Fibroblast of the aortic adventitia (primary cell): ENCODE measurements at places on chromosomes 6 and 20. TPM values are rescaled to one million over a fixed set of nuclear protein-coding genes. Genes with fewer than 3 reads are reported as not detected.

Gene GPR63
- under 0.01 and 0.27 TPM in 2 replicates for total RNA-seq

Gene VGLL2
- total RNA-seq, result not detected in 2 replicates

Gene EDN1
- total RNA-seq, result 2.3 and 7.4 TPM in 2 replicates

Gene SAMD3
- total RNA-seq, result 9.1 and 33.9 TPM in 2 replicates

Gene LY6G6C
- total RNA-seq, result not detected in 2 replicates

Gene CDSN
- not detected in 2 replicates for total RNA-seq

Gene FOXC1
- 4.4 and 15.7 TPM in 2 replicates for total RNA-seq

Gene NT5E
- total RNA-seq, result 67.2 and 418 TPM in 2 replicates

Gene ADGB
- not detected in 2 replicates for total RNA-seq

Gene GPR6
- not detected in 2 replicates for total RNA-seq

Gene BFSP1
- total RNA-seq, result 1.3 and 3.5 TPM in 2 replicates

Gene KIF13A
- total RNA-seq, result 53.2 and 86.8 TPM in 2 replicates

Gene PROKR2
- total RNA-seq, result not detected in 2 replicates

Gene SLC13A3
- total RNA-seq, result 3.0 and 4.2 TPM in 2 replicates

Gene EYS
- total RNA-seq, result 0.09 TPM in 1 of 2 replicates, not detected in the other

Gene RAD21L1
- not detected in 2 replicates for total RNA-seq

Gene ADGRF1
- not detected in 2 replicates for total RNA-seq

Gene LGSN
- total RNA-seq, result not detected in 2 replicates

Gene EPPIN
- not detected in 2 replicates for total RNA-seq

Gene MYBL2
- 1.6 and 17.8 TPM in 2 replicates for total RNA-seq

Gene C20orf96
- total RNA-seq, result 0.98 and 2.4 TPM in 2 replicates

Gene HINT3
- total RNA-seq, result 23.5 and 30.6 TPM in 2 replicates

Gene RNASET2
- 16.8 and 59.7 TPM in 2 replicates for total RNA-seq

Gene C20orf204
- total RNA-seq, result 1.6 and 2.1 TPM in 2 replicates

Gene SAPCD1
- 0.90 and 6.2 TPM in 2 replicates for total RNA-seq

Gene PTP4A1
- total RNA-seq, result 9.6 and 46.1 TPM in 2 replicates

Gene PRRT1
- total RNA-seq, result 0.41 and 0.54 TPM in 2 replicates

Gene OR12D1
- not detected in 2 replicates for total RNA-seq

Gene FUT9
- under 0.01 TPM in 1 of 2 replicates, not detected in the other for total RNA-seq

Gene LCA5
- total RNA-seq, result 7.4 and 12.1 TPM in 2 replicates

Gene SLC16A10
- not detected in 2 replicates for total RNA-seq

Gene FITM2
- total RNA-seq, result 1.8 and 11.0 TPM in 2 replicates

Gene GJA10
- not detected in 2 replicates for total RNA-seq
